Spleen (tissue), 13 donors: ENCODE measurements at places on chromosomes 11 and 22. TPM values are rescaled to one million over a fixed set of nuclear protein-coding genes. Genes with fewer than 3 reads are reported as not detected.

DNA sequence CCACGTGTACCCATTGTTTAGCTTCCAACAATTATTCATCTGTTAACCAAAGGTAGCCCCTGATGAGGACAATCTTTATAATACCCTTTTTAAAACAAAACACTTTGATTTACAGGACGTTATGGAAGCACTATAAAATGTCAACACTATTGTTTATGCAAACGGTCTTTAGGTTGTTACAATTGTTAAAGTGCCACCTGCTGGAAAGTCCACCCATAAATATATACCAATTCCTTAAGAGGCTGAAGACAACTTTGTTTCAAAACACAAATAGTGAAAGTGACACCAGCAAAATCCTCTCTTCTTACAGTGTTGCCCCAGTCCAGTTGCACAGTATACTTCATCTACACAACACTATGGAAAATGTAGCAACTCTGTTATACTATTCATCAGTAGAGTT, 68.9 kb upstream of the SLN start:
- DNase-seq: no peak
- no peaks in the 10 kb centered on the region for H3K4me1 ChIP-seq
- H3K27me3 ChIP-seq: no peaks in the 10 kb centered on the region
- no peak overlapping the region for H3K4me3 ChIP-seq
- H3K36me3 ChIP-seq: no peaks in the 10 kb centered on the region

DNA sequence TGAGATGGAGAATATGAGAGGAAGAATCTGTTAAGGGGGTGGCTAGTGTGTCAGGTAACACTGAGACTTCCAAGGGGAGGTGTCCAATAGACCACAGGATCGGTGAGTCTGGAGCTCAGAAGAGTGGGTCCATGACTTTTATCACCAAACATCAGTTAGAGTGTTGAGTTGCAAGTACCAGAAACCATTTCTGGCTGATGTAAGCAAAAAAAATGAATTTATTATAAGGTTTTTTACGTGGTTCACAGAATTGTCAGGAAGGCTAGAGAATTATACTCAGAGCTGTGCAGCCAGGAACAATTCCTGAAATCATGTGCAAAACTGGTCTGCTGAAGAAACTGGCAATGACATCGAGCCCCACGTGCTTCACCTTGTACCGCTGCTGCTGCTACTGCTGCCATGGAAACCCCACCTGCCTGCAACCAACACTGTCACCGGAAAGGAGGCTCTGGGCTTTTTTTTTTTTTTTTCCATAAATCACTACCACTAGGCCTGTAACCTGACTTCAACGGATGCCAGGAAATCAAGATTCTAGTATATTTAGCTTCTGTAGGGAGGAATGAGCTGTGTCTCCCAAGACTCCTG, 16.6 kb upstream of the STK33 start:
- H3K4me1 ChIP-seq: peaks cover 4% of the 10 kb centered on the region
- no peak overlapping the region for H3K27ac ChIP-seq
- no peaks in the 10 kb centered on the region for H3K36me3 ChIP-seq
- H3K27me3 ChIP-seq: no peaks in the 10 kb centered on the region
- no peak for DNase-seq

- H3K4me1 ChIP-seq: peaks cover 5% of the 10 kb centered on the region
- no peak overlapping the region for H3K4me3 ChIP-seq
- no peaks in the 10 kb centered on the region for H3K27me3 ChIP-seq
- H3K27ac ChIP-seq: no peak overlapping the region
Measured at GRCh38 chr22:46350121-46350520, 14.6 kb downstream of the TRMU start.

ZDHHC13 gene
- 12.9 TPM for total RNA-seq

BCO2 gene
- total RNA-seq: 3.7 TPM

DNA sequence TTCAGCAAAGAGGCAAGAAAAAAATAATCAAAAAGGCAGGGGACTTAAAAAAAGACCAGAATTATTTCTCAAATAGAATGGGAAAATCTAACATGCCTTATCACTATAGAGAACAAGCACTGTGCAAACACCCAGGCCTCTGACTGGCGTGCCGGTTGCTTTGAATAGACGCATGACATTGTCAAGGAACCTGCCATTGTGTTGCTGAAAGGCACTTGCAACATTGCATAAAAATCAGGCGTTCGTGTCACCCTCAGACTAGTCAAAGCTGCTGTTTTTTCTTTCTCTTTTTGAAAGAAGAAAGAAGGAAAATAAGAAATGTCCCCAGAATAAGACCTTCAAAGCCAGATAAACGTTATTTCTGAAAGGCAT, 549.3 kb upstream of the CADM1 start:
- H3K4me1 ChIP-seq: no peaks in the 10 kb centered on the region
- peaks cover 6% of the 10 kb centered on the region for H3K27me3 ChIP-seq
- no peak overlapping the region for H3K27ac ChIP-seq
- no peaks in the 10 kb centered on the region for H3K36me3 ChIP-seq
- no peak overlapping the region for H3K4me3 ChIP-seq

DNA sequence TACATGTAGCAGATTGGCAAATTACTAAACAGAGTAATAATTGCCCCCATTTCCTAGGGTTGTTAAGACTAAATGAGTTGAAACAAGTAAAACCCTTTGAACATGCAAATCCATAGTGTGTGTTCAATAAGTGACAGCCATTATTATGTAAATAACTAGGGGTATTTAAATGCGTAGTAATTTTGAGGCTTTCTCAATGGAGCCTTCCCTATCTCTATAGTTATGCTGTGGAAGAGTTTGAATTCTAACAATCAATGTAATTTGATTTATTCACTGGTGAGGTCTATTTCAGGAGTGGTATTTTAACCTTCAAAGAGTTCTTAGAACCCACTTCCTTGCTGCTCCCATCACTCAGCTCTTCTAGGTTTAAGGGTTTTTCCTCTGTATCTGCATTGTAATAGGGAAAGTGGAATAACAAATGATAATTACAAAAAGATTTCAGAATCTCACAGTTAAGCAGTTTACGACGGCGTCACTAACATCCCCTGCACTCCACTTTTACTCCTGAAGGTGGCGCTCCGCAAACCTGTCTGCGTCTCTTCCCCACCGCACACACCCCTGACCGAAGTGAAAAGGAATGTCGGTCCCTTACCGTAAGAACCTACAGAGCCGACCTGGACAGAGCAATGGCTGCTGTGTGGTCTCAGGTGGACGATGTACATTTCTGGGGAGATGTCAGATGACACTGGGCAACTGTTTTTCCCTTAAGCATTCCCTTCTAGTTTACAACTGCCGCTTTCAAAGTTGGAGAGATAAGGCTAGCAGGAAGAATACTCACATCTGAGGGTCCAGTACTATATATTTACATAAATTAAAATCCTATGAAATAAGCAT, 80.8 kb downstream of the ZC3H12C start:
- H3K27ac ChIP-seq: no peak overlapping the region
- H3K27me3 ChIP-seq: no peaks in the 10 kb centered on the region
- no peaks in the 10 kb centered on the region for H3K36me3 ChIP-seq
- H3K4me1 ChIP-seq: peaks cover 10% of the 10 kb centered on the region
